CD4-positive, alpha-beta T cell (primary cell): ENCODE measurements at places on chromosomes 7 and 10.

- no peak for DNase-seq
These were observed 41.4 kb downstream of the ICA1 start for GRCh38 chr7:8220376-8221100.

DNA sequence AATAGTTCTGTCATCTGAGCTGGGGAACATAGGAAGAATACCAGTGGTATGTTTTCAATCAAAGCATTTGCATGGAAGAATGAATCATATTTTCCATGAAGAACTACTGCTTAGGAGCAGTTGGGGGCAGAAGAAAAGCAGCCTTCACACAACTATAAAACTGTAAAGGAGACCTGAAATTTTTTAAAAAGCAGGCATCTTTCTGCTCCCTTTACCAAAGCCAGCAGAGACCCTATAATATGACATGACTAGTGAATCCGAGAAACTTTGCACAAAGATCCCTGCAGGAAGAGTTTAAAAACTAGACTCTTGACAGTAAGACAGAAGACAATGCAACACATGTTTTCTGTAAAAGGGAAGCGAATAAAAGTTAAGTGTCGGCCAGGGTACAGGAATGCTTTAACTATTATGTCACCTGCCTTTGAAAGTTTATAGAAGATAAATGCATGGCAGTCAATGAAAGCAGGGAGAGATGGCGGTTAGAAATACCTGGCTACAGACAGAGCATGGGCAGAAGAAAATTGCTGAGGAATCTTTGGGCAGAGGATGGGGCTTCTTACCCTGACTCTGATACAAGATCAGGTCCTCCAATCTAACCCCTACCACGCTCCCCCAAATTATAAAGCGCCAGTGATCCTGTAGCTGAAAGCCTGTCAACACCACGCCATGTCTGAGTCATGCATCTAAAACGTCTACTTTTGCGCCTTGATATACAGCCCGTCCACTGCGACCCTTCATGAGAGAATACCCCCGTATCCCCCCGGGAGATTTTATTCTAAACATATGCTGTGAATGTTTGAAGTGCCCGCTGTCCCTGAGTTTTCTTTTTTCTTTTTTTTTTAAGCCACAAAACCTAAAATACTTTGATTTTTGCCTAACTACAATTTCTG is 93.1 kb downstream of the GLI3 start:
- DNase-seq, result no peak

DNA sequence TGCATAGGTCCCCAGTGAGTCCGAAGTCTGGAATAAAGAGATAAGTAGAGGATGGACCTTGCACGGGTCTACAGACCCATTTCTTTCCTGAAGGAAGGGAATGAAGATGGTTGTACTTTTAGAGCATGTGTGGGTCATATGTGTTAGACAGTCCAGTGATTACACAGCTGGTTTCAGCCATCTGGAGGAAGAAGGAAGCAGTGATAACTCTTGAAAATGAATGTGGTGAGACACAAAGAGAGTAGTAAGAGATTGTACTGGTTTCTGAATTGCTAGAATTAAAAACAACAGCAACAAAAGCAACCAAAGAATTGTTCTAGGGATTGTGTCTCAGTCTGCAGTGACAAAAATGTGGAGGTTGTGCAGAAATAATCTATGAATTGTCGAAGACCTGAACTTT is 258.9 kb downstream of the SUGCT start:
- DNase-seq, result no peak

- DNase-seq, result no peak
These were observed 93.5 kb downstream of the ZNF783 start for GRCh38 chr7:149355390-149356048.

DNA sequence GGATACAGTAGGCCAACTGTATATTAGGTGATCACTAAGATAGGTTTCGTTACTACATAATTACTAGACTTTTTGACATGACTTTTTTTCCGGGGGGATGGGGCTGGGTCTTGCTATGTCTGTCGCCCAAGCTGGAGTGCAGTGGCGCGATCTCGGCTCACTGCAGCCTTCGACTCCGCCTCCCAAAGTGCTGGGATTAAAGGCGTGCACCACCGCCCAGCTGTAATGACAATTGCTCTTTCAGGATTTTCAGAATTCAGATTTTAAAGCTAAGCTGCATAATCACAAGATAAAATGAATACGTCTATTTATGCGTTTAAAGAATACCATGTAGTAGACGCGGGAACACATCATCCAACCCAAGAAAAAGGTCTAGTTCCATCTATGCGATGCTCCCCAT is 982 bp downstream of the IDI1 start:
- DNase-seq, result no peak

GRCh38 chr10:86287966-86288579 is 78.5 kb downstream of the GRID1 start:
- DNase-seq, result no peak

GRCh38 chr10:118473305-118473960 is 122.0 kb downstream of the PRLHR start:
- no peak for DNase-seq

DNA sequence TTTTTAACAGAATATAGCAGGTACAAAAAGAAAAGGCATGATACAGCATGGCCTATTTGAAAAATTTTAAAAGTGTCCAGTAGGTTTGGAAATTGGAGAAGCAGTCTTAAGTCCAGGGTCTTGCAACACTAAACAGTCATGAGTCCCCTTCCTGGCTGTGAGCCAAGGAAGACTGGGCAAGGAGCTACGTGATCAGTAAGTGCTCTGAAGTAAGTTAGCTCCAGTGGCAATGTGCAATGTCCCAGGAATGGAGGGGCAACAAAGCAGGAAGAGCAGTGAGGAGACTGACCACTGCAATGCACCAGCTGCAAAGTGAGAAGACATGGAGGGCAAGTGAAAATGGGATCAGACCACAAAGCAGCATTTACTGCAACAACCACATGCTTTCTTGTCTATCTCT is 72.9 kb upstream of the GRID1 start:
- DNase-seq, result no peak

- DNase-seq, result no peak
These were observed 219.7 kb downstream of the MLLT10 start for GRCh38 chr10:21753497-21754270.

DNA sequence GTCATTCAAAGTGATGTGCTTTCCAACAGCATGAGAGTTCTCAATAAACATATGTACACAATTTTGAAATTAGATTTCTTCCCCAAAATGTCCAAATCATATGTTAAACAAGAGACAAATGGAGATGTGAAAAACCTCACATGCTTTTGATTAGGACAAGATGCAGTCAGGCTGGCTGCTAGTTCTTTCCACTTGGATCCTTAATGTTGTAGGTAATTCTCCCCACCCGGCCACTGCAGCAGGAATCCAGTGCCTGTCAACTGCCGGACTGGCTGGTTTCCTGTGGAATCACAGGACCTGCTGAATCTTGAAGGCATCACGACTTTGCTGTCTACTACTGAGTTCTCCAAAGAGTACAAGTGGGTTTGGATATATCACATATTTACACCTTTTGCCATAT is 138.6 kb upstream of the AKR1E2 start:
- DNase-seq, result no peak

DNA sequence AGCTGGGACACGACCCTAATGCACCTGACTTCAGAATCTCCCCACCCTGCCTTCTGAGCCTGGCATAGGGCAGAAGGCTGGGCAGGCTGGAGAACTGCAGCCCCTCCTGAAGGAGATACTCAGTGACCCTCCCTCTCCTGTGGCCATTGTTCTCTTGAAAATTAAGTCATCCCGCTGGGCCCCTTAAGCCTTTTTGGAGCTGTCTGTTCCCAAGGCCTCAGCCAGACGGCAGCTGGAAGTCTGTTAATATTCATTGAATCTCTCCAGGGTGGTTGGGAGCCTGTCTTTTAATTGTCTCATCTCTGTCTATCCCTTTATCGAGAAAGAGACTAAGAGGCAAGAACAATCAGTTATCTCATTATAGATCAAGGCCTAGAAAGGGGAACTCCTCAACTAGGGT is 118.1 kb upstream of the PCBD1 start:
- no peak for DNase-seq

- DNase-seq, result no peak
These were observed 4.6 kb downstream of the HECW1 start for GRCh38 chr7:43117095-43117494.

GRCh38 chr7:116339564-116339963 is 129.2 kb downstream of the TES start:
- DNase-seq, result no peak
